ENCODE measurements at places on chromosomes 16 and 17. TPM values are rescaled to one million over a fixed set of nuclear protein-coding genes. Genes with fewer than 3 reads are reported as not detected.

The RCVRN gene
- total RNA-seq = 0.16 TPM

The TEPSIN gene
- 8.1 TPM for total RNA-seq

The USP43 gene
- total RNA-seq = 3.6 TPM

The CENPN gene
- total RNA-seq = 5.3 TPM

The EVPL gene
- total RNA-seq = not detected

The KRTAP2-3 gene
- total RNA-seq = not detected
